ENCODE measurements at places on chromosomes 12 and 14. TPM values are rescaled to one million over a fixed set of nuclear protein-coding genes. Genes with fewer than 3 reads are reported as not detected.

KLHL28 gene
- 32.1 TPM for polyA plus RNA-seq

LMO3 gene
- polyA plus RNA-seq: not detected

ITGA7 gene
- polyA plus RNA-seq: 0.31 TPM

GARIN6 gene
- polyA plus RNA-seq: not detected

KRT7 gene
- polyA plus RNA-seq: not detected

IAPP gene
- not detected for polyA plus RNA-seq

IFI27L2 gene
- polyA plus RNA-seq: 82.0 TPM

AICDA gene
- not detected for polyA plus RNA-seq

HHIPL1 gene
- polyA plus RNA-seq: not detected
